Activated naive CD8-positive, alpha-beta T cell treated with anti-CD3 and anti-CD28 coated beads, Interleukin-2, amount 10 ng/mL, durations not matched to agents 7 days and 5 days (primary cell): ENCODE measurements at places on chromosomes 6 and 20. TPM values are rescaled to one million over a fixed set of nuclear protein-coding genes. Genes with fewer than 3 reads are reported as not detected.

Gene KIFC1
- total RNA-seq: 127 TPM

Gene SPDEF
- not detected for total RNA-seq

Gene ADGRG6
- total RNA-seq: 1.2 TPM

Gene KIF13A
- 0.54 TPM for total RNA-seq

Gene FAM209B
- 1.8 TPM for total RNA-seq

Gene OGFRL1
- 13.0 TPM for total RNA-seq

Gene TSHZ2
- total RNA-seq: 0.44 TPM

Gene BPIFB1
- not detected for total RNA-seq

Gene HTR1B
- not detected for total RNA-seq

Gene HMGCLL1
- total RNA-seq: not detected

Gene HLA-A
- total RNA-seq: 2,035 TPM

Gene ZNF335
- total RNA-seq: 43.7 TPM

Gene RRAGD
- total RNA-seq: 9.3 TPM

Gene FOXA2
- total RNA-seq: not detected

Gene CRISP2
- not detected for total RNA-seq

Gene GUCA1A
- total RNA-seq: not detected

Gene TAP1
- 323 TPM for total RNA-seq

Gene LATS1
- 38.5 TPM for total RNA-seq

Gene GPX5
- not detected for total RNA-seq

Gene MUC21
- total RNA-seq: not detected

Gene POM121L2
- total RNA-seq: not detected

Gene DEFB132
- not detected for total RNA-seq

Gene CPXM1
- 0.25 TPM for total RNA-seq

Gene SRSF12
- not detected for total RNA-seq

Gene NTSR1
- total RNA-seq: 0.37 TPM
